ENCODE measurements at places on chromosomes 16 and 17.

GRCh38 chr17:31580706-31581490, 189.4 kb downstream of the RAB11FIP4 start:
- DNase-seq: no peak

DNA sequence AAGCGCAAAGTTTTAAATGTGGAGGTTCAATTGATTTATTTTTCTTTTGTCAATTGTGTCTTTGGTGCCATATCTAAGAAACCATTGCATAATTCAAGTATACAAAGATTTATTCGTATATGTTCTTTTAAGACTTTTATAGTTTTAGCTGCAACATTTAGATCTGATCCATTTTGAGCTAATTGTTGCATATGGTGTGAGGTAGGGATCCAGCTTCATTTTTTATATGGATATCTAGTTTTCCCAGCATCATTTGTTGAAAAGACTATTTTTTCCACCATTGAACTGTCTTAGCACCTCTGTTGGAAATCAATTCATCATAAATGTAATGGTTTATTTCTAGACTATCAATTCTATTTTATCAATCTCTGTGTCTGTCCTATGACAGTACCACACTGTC, 2.1 kb upstream of the CCR7 start:
- DNase-seq: no peak

DNA sequence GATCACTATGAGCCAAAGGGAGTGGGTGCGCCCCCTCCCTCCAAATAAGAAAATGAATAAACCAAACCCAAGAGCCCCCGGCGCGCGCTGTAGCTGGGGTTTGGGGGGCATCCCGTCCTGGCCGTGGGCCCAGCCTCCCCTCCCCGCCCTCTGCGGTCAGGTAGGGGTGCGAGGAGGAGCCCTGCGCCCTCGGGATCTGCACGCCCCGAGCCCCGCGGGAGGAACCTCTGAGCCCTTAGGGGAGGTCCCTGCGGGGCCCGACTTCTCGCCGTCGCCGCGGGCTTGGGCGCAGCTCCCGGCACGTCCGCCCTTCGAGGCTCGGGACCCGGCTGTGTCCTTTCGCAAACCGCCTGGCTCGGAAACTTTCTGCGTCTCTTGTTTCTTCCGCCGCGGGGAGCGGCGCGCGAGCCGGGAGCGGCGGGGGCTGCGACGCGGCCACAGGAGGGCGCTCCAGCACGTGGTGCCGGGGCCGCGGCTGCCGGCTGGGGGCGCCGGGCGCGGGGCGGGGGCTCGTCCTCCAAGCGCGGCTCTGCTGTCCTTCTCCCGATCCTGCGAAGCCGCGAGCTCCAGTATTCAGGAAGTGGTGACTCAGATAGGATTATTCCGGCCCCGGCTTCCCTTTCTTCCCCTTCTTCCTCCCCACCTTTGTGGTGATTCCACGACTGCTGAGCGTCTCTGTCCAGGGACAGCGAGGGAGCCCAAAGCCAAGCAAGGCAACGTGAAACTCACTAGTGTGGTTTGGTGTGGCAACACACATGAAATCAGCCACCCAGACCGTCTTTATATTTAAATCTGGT, 1.6 kb downstream of the PITPNC1 start:
- DNase-seq: peak; percentile 63

DNA sequence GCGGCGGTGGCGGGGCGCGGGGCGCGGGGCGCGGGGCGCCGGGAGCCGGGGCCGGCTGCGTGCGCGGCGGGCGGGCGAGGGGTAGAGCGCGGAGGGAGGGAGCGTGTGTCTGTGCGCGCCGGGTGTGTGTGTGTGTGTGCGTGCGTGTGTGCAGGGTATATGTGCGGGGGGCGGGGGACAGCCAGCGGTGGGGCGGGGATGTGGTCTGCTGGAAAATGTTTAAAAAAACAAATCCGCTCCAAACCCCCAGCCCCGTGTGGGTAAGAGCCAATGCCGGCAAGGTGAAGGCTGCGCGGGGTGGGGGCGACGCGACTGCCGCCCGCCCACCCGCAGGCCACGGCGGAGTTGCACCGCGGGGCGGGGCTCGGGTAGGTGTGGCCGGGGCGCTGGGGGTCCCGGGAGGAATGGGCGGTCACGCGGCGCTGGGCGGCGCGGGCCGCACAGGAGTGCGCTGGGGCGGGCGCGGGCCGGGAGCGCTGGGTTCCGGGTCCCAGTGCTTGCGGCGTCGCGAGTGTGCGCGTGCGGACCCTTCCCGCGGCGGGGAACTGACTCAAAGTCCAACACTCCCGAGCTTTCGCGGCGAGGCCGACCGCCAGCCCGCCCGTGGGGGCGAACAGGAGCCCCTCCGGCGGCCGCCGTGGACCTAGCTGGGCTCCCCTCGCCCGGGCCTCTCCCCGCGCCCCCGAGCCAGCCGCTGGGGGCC, at the start of gene CYGB:
TSS of gene CYGB (minus strand) at position 132 of the 703 bp plus-strand sequence. CDS start 167 bp downstream, outside the sequence.
- no peak for DNase-seq

GRCh38 chr17:16492613-16493530, 879 bp upstream of the LRRC75A start:
- no peak for DNase-seq

Measured in activated CD8-positive, alpha-beta memory T cell treated with anti-CD3 and anti-CD28 coated beads for 48 hours (primary cell).